A549 treated with RU486 at 1 μM for 4 hours (cell line): ENCODE measurements at places on chromosomes 16 and 17. TPM values are rescaled to one million over a fixed set of nuclear protein-coding genes. Genes with fewer than 3 reads are reported as not detected.

RAMP2 gene
- total RNA-seq, result 0.65 to 1.5 TPM (median 0.76 TPM) in 5 replicates

MARVELD3 gene
- 0.20 to 0.61 TPM (median 0.22 TPM) in 5 replicates for total RNA-seq

QRICH2 gene
- 0.56 to 1.9 TPM (median 0.67 TPM) in 5 replicates for total RNA-seq

ANKRD13B gene
- total RNA-seq, result 18.2 to 28.2 TPM (median 25.1 TPM) in 5 replicates

IQCK gene
- 6.9 to 12.4 TPM (median 10.6 TPM) in 5 replicates for total RNA-seq

MYH1 gene
- not detected in 5 replicates for total RNA-seq
